Activated CD8-positive, alpha-beta memory T cell treated with anti-CD3 and anti-CD28 coated beads for 1 hour (primary cell): ENCODE measurements at places on chromosomes 7 and 10.

DNA sequence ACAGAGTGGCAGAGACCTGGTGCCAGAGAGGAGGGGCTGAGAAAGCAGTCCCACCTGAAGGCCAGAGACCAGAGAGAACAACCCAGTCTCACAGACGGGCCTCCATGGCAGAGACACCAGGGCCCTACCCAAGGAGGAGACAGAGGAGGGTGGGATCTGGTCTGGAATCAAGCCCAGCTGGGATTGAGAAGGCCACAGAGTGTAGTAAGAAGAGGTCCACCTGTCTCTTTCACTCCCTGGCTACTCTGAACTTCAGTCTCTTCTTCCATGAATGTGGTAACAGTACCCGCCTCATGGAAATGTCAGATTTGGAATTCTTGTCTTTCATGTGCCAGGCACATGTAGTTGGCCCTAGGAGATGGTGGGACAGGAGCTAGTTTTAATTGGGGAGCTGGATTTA lies 55.6 kb downstream of the CLIP2 start:
- DNase-seq = no peak

- no peak for DNase-seq
Measured at GRCh38 chr7:131554880-131555516, 1.4 kb downstream of the PODXL start.

GRCh38 chr10:96124230-96125141 lies 5.6 kb upstream of the ZNF518A start:
- DNase-seq = no peak

- DNase-seq = no peak
Measured at GRCh38 chr7:101308245-101309085, 13.1 kb downstream of the IFT22 start.

GRCh38 chr10:1230592-1231275 lies 174.5 kb downstream of the WDR37 start:
- DNase-seq = no peak

- no peak for DNase-seq
Measured at GRCh38 chr10:97974526-97975525, 55.6 kb downstream of the CRTAC1 start.

- DNase-seq = no peak
Measured at GRCh38 chr10:3972460-3973301, 187.7 kb upstream of the KLF6 start.
